Activated naive CD4-positive, alpha-beta T cell treated with anti-CD3 and anti-CD28 coated beads, Interleukin-2, amount 50 U/mL, for 16 hours (primary cell): ENCODE measurements at places on chromosomes 3 and 15.

GRCh38 chr3:123597561-123597960 is 12.7 kb upstream of the HACD2 start:
- no peak for DNase-seq

GRCh38 chr3:55205990-55206389 is 278.1 kb upstream of the LRTM1 start:
- DNase-seq = no peak

DNA sequence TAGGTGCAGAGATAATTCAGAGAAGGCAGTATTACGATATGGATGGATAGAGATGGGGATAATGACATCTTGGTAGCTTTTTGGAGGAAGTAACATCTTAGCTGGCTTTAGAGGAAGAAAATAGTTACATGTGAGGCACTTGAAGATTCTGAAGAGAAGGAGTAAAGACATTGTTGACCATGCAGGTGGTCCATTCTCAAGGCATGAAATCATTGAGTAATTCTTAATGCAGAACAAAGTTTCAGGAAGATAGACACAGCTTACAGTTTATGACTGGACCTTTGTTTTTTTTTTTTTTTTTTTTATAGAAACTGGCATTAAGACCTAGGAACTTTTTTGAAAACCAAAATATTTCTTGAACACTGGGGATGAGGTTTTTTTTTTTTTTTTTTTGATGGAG is 28.2 kb downstream of the MBNL1 start:
- no peak for DNase-seq

GRCh38 chr3:29720665-29721064 is 439.8 kb downstream of the RBMS3 start:
- no peak for DNase-seq

DNA sequence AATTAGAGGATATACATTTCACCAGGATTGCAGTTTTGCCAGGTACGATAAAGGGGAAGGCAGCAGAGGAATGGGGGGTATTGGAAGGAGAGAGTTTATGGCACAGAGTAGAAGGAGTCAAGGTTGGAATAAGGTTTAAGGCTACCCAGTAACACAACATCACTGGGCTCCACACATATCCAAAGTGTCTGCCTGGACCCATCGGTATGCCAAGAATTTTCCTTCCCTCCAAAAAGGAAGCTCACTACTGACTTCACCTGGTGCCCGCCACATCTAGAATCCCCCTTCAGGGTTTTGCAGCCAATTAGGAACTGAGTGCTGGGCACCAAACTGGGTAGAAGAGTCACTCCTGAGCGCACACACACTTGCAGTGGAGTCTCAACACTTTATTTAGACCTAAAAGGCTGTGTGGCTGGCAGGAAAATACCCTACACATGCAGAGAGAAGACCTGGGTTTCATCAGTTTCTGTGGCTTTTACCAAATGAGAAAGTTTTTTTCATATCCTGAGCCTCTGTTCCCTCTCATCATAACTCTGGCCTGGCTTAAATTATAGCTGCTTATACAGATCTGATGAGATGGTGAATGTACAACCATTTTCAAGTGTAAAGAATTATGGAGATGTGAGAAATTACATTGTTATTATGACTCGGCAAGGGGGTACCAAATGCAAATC is 190.8 kb upstream of the LPP start:
- DNase-seq = no peak
